ENCODE measurements at places on chromosomes 6 and 20.

- DNase-seq, result no peak
Measured at GRCh38 chr6:11923621-11924020, 88.5 kb upstream of the HIVEP1 start.

DNA sequence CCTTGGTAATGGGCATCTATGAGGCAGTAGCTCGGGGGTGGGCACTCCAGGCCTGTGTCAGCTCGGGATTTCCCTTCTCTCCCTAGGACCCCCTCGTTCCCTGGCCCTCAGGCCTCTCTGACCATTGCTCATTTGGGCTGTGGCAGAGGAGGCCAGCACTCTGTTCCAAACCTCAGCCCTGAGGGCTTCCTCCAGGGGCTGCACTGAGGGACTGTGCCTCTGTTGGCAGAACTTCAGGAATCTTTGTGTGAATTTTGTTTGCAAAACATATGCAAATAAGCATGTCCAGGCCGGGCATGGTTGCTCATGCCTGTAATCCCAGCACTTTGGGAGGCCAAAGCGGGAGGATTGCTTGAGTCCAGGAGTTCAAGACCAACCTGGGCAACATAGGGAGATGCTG, 11.0 kb downstream of the PACSIN1 start:
- DNase-seq, result no peak

- no peak for DNase-seq
Measured at GRCh38 chr20:20078041-20078440, 25.7 kb downstream of the CFAP61 start.

GRCh38 chr6:53360093-53360912, 11.6 kb upstream of the ELOVL5 start:
- DNase-seq, result no peak

DNA sequence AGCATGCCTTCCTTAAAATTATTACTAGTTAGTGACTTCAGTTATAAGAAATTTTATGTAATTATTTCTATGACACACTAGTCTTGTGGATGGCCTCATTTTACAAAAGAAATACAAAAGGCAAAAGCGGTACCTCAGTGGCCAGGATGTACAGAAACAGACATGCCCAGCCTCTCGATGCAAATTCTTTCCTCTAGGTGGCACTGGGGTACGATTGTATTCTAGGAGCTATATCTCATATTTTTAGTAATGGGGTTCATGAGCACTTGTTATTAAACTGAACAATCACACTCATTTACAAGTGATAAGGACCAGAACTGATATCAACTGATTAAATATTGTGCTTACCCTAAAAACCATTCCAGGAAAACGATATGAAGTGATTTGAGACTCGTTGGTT, 59.8 kb downstream of the SOD2 start:
- peak; percentile 11 for DNase-seq

- no peak for DNase-seq
Measured at GRCh38 chr6:14709066-14709670, 536.7 kb upstream of the JARID2 start.

GRCh38 chr6:137033828-137034227, 10.9 kb downstream of the IL20RA start:
- no peak for DNase-seq

DNA sequence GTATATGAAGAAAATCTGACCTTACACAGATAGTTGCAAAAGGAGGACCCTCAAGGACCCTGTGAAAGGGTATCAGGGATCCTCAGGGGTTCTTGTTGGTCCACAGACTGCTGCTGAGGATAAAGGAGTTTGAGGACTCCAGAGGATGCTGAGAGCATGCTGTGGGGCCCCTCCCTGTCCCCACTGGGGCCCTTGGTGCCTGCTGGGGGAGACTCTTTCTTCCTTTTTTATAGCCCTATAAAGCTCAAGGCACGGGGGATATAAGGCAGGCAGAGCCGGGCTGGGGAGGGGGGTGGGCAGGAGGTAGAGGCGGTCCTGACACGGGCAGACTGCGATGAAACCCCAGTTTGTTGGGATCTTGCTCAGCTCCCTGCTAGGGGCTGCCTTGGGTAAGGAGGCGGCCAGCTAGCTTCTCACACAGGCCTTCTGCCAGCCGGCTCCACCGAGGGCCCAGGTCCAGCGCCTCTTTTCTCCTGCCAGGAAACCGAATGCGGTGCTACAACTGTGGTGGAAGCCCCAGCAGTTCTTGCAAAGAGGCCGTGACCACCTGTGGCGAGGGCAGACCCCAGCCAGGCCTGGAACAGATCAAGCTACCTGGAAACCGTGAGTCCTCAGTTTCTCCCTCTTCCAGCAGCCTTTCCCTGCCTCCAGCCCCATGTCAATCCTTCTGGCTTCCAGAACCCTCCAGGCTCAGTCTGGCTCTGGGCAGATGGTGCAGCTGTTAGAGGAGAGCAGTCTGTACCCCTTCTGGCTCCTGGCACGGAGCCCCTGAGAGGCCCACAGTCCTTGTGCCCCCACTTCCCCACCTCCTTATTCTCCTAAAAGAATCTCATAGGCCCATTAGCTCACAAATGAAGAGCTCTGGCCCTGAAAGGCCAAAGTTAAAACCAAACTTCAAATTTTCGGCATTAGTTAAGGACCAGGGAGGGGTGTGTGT, at the start of gene LY6G6D:
Gene LY6G6D (plus strand): TSS at position 327 of the 937 bp plus-strand sequence. CDS start 8 bp downstream, at position 335.
- no peak for DNase-seq

GRCh38 chr20:57387945-57388371, 3.2 kb upstream of the RBM38 start:
- no peak for DNase-seq

GRCh38 chr6:39430871-39431523, 108.5 kb upstream of the KCNK16 start:
- DNase-seq, result no peak

DNA sequence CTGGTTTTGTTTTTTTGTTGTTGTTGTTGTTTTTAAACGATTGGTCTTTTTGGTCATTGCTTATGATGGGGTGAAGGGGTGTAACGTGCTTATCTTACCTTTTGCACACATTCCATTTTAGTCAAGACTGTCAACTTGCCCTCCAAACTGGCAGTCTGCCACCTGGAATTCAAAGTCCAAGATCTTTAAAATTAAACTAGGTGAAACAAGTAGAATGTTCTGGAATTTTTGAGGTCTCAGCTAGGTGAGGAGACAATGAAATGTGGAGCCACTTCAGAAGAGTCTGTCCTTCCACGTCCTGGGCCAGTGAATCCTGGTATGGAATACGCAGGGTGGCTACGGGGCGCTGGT, 344.6 kb downstream of the ZFAND3 start:
- DNase-seq, result no peak

DNA sequence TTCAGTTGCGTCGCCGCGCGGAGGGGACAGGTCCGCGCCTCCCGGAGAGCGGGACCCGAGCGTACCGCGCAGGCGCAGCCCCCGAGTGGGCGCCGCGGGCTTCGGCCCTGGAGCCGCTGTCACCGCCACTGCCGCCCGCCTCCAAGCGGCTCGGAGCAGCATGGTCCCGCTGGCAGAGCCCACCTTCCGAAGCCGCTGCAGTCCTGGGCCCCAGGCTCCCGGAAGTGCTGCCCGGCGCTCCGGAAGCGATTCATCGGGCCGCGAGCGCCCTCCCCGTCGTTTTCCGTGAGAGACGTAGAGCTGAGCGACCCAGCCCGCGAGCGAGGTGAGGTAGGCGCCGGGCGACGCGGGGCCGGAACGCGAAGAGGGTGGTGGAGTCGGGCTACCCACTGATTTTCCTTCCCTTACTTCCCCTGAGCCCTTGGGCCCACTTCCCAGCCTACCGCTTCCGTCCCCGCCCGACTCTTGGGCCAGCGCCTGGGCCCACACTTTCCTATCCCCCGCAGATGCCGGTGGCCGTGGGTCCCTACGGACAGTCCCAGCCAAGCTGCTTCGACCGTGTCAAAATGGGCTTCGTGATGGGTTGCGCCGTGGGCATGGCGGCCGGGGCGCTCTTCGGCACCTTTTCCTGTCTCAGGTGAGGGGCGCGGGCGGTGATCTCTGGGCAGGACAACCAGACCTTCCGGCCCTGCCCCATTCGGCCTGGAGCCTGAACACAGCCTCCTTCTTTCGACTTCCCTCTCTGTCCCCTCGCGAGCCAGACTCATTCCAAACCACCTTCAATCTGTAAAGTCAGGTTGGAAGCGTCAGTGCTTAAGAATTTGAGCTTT, at the start of the genes NFS1 and ROMO1:
Gene NFS1 (minus strand): TSS at position 226 of the 830 bp plus-strand sequence. CDS start 64 bp downstream, at position 162.
Gene ROMO1 (plus strand): TSS at position 279 of the 830 bp plus-strand sequence. CDS start 228 bp downstream, at position 507.
- DNase-seq, result peak; percentile 32

GRCh38 chr20:2122936-2123335, 21.3 kb downstream of the STK35 start:
- no peak for DNase-seq

DNA sequence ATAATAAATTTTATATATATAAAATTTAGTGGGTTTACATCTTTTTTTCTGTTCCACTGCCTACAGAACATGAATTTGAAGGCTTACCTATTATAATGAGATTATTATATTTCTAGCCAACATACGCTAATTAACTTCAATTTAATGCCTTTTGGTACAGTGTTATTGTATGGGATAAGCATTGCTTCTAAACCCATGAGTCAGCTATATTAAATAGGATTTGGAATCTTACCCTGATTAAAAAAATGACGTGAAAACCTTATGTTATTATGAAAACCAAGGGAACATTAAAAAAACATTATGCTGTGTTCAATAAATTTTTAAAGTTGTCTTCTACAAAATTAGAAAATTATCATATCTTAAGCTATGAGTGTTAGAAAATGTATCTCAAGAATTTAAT, 334.0 kb upstream of the RGS17 start:
- DNase-seq, result no peak

DNA sequence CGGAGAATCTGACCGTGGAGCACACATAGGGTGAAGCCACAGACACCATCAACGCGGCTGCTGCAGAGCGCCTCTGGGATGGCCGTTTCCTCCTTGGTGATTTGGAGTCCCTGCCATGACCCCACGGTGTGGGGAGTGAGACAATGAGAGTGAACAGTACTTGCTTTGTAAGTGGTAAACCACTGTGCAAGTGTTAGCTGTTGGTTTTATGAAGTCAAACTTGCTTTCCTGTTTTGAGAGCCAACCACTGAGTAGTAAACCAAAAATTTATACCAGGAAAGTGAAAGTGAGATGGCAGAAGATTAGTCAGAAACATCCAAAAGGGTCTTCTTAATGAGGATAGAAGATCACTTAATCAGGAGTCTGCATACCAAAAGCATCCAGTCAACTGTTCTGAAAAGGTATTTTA, 160.7 kb downstream of the FOXC1 start:
- DNase-seq, result no peak

- no peak for DNase-seq
Measured at GRCh38 chr6:125303512-125303854, 1.7 kb upstream of the HDDC2 start.

DNA sequence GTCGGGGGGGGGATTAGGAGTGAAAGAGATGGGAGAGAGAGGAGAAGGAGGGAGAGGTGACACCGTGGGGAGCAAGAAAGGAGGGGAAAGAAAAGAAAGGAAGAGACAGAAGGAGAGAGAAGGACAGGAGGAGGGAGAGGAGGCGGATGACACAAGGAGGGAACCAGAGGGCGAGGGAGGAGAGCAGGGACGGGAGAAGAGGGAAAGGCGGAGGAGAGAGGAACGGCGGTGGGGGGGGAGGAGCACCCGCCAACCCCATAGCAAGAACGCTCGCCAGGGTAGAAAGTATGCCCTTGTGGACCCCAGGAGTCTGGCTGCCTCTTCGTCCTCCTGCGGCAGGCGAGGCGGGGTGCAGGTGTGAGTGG, 4.5 kb upstream of the INSM1 start:
- no peak for DNase-seq

DNA sequence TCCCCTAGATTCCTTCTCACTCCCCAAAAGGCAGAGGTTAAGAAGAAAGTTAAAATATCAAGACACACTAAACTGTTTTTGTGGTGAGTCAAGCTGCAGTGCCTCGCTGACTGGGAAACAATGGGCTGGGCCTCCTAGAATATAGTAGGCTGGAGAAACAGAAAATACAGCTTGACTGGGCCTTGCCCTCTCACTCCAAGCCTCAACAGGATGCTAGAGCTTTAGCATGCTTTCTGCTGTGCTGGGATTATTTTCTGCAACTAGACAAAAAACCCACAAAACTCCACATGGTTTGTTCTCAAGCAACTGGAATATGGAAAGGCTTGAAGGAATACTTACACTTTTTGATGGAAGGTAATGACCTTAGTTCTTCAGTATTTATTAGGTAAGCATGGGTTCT, 27.9 kb downstream of the FOXO3 start:
- DNase-seq, result no peak

- no peak for DNase-seq
Measured at GRCh38 chr6:25586927-25587326, 65.1 kb upstream of the SCGN start.

GRCh38 chr6:143490244-143490643, 21.3 kb downstream of the FUCA2 start:
- no peak for DNase-seq

- no peak for DNase-seq
Measured at GRCh38 chr6:148996815-148997214, 250.0 kb downstream of the UST start.

DNA sequence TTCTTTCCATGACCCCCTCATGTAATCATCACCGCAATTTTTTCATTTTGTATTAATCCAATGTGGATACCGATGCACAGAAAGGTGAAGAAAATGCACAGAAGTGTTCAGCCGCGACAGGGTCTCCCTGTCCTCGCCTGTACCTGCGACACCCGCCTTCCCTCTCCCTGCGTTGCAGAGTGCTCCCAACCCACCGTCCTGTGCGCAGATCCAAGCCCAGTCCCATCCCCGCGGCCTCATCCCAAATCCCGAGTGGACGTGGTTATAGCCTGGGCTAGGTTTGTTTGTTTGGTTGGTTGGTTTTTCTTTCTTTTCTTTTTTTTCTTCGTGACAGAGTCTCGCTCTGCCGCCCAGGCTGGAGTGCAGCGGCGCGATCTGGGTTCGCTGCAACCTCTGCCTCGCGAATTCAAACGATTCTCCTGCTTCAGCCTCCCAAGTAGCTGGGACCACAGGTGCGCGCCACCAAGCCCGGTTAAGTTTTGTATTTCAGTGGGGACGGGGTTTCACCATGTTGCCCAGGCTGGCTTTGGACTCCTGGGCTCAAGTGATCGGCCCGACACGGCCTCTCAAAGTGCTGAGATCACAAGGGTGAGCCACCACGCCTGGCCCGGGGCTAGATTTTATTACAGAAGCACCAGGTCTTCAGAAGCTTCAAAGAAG, 536 bp upstream of the RAET1G start:
- DNase-seq, result no peak

GRCh38 chr6:3222506-3223038, 4.9 kb downstream of the TUBB2B start:
- no peak for DNase-seq

GRCh38 chr6:127776320-127776719, 124.5 kb downstream of the THEMIS start:
- no peak for DNase-seq

Measured in HFF-Myc (cell line).